ENCODE measurements at places on chromosomes 5 and 9.

DNA sequence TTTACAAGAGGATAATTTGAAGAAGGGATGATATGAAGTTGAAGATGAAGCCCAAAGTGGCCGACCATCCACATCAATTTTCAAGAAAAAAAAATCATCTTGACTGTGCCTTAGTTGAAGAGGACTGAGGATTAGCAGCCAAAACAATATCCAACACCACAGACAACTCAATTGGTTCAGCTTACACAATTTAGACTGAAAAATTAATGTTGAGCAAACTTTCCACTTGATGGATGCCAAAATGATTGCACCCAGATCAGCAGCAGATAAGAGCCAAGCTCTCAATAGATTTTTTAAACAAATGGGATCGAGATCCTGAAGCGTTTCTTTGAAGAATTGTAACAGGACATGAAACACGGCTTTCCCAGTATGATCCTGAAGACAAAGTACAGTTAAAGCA lies 163.2 kb downstream of the GADD45G start:
- DNase-seq, result no peak

GRCh38 chr9:2745560-2746380 lies 28.5 kb downstream of the KCNV2 start:
- no peak for DNase-seq

DNA sequence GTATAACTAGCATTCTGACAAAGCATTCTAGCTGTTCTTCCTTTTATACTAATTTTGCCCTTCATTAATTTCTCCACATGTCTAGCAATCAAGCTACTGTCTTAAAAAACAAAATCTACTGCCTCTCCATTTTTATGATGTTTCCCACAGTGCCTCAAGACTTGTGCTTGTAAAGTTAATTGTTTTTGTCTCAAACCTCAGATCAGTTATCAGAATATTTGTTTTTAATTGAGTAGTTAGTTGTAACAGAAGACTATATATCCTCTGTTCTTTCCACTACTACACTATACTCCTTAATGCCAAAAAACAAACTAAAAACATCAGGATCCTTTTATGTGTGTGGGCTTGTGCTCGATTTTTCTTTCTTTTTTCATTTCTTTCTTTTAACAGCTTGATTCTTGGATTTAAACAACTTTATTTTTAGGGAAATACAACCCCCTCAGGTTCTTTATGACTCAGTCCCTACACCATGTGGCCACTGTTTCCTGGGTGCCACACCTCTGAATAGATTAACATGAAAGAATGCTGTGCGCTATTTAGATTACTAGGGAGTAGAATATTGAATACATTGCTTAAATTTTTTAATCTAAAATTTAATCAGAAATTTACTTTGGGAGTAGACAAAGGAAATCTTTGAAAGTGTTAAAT lies 1.2 kb downstream of the ASPN start:
- peak; percentile 27 for DNase-seq

- DNase-seq, result no peak
These were observed 12.4 kb upstream of the HSDL2 start for GRCh38 chr9:112367465-112367864.

GRCh38 chr5:64811050-64811640 lies 42.4 kb downstream of the CWC27 start:
- peak; percentile 71 for DNase-seq

- peak; percentile 96 for DNase-seq
These were observed 324.4 kb downstream of the ENC1 start for GRCh38 chr5:74316064-74316603.

DNA sequence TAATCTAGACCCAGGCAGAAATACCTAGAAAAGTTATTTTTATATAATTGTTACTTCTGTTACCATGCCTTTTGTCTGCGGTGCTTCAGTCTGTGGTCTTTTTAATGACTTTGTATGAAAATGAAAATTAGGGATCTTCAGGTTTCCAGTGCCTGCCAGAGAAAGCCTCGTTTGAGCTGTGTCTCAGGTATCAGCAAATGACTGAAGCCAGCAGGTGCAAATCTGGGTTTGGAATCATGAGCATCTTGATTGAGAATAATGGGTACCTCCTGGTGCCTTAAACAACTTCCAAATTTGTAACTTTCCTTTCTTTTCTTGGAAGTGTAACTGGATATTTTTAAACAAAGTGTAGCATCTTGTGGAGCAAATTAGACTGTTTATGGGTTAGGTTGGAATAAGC lies 4.3 kb downstream of the ZBTB34 start:
- DNase-seq, result no peak

GRCh38 chr5:59218424-59219045 lies 635.7 kb downstream of the RAB3C start:
- peak; percentile 35 for DNase-seq

GRCh38 chr9:133655701-133656100 lies 19.5 kb downstream of the DBH start:
- DNase-seq, result no peak

DNA sequence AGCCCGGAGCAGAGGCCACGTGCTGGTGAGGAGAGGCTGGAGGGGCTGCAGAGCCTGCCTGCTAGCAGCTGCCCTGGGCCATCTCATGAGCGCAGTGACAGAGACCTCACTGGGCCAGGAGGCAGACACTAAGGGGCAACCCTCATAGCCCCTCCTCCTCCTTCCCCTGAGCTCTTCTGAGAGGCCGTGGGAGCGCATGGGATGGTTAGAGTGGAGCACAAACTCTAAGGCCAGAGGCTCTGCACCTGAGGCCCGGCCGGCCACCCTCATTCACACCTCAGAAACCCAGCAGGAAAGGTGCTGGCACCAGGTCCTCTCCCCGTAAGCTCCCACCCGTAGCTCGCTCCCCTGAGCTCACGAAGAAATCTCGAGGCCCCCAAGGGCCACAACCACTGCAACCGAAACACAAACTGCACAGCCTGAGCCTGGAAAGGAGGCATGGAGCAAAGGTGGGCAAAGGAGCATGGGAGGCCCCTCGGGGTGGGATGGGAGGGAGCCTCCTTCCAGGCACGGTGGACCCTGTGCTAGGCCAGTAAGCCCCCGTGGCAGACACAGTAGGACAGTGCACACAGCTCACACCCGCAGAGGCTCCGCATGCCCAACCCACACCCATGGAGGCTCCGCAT lies 17.7 kb downstream of the CAMSAP1 start:
- DNase-seq, result no peak

DNA sequence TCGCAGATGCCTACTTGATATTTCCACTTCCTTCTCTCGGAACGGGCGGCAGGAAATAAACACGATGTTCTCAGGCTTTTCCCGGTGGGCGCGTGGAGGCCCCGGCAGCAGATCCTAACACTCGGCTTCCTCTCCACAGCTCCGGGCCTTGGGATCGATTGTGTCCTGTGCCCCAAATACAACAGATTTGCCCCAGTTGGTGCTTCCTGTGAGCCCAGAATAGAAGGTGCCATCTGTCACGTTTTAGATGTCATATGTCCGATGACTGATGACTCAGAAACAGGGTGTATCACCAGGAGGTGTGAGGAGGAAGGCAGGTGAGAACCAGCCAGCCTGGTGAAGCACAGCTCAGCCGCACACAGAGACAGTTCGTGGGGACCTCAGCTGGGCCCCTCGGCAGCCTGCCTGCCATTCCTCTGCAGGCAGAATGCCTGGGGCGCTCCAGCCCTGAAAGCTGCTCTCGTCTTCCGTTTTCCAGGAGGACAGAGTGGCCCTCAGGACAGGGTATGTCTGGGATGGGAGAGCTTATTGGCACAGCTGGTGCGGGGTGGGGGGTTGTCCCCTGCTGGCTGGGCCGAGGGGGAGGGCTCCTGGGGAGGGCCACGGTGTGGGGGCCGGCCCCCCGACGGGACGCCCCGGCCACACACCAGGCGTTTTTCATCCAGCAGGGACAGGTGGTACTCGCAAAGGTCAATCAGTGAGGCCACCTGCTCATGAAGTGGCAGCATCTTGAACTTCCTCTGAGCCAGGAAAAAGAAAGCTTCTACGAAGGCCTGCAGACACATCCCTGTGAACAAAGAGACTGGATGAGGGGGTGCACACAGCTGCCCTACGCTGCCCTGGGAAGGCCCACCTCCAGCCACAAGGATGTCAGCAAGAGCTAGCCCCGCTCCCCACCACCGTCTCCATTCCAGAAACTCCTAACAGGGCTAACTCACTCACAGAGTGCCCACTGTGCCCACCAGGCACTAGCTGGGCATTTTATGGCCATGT lies 171.0 kb downstream of the DAB2IP start:
- DNase-seq, result no peak

DNA sequence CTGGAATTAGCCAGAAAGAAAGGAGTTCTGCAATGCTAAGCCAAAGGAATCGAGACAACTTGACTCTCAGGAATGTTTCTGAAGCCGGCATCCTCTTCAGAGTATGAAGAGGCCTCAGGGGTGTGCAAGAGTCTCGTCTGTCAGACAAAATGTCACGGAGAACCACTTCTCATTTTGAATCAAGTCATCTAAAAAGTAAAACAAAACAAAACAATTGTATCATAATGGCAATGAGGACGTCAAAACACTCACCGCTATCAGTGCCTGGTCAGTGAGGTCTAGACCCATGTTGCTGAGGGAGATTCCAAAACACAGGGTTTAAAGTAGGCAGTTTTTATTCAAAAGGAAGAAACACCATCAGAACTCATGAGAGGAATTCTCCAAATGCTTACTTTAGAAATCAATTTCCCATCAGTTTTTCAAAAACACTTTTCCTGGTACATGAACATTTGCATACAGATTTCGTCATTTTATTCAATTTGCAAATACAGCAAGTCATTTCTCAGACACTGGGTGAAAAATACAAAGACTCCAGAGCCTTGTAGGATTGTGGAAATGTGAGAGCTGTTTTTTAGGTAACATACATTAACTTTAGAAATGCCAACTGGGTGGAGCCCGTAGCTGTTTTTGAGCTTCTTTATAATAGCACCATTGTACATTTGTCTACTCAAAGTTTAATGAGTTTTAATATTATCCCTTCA lies 89.5 kb upstream of the MAP3K1 start:
- no peak for DNase-seq

GRCh38 chr5:81752644-81752963 lies 1.7 kb upstream of the SSBP2 start:
- DNase-seq, result no peak

- no peak for DNase-seq
These were observed 21.6 kb downstream of the FBXL7 start for GRCh38 chr5:15521381-15522186.

GRCh38 chr9:10045598-10045997 lies 567.2 kb downstream of the PTPRD start:
- peak; percentile 37 for DNase-seq

DNA sequence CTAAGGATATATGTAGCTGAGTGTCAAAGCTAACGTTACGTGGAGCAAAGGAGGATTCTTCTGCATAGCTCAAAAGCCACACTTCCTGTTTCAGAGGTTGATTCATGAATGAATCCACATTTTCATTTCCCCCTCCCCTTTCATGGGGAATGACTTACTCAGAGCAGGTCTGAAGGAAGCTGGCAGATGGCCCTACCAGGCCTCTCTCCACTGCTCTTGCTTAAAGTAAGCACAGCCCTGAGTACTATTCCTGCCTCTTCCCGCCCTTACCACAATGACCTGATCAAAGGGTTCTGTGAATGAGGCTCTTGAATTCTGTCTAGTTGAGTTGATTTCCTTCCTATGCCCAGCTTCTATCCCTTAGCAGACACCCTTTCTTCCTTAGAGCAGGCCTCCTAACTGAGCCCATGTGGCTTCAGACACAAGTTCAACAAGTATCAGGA lies 6.3 kb downstream of the IGIP start:
- peak; percentile 87 for DNase-seq

- peak; percentile 96 for DNase-seq
These were observed 14.2 kb upstream of the RALGDS start for GRCh38 chr9:133135146-133135745.

- DNase-seq, result peak; percentile 47
These were observed 27.7 kb downstream of the PPP3R2 start for GRCh38 chr9:101566904-101567724.

DNA sequence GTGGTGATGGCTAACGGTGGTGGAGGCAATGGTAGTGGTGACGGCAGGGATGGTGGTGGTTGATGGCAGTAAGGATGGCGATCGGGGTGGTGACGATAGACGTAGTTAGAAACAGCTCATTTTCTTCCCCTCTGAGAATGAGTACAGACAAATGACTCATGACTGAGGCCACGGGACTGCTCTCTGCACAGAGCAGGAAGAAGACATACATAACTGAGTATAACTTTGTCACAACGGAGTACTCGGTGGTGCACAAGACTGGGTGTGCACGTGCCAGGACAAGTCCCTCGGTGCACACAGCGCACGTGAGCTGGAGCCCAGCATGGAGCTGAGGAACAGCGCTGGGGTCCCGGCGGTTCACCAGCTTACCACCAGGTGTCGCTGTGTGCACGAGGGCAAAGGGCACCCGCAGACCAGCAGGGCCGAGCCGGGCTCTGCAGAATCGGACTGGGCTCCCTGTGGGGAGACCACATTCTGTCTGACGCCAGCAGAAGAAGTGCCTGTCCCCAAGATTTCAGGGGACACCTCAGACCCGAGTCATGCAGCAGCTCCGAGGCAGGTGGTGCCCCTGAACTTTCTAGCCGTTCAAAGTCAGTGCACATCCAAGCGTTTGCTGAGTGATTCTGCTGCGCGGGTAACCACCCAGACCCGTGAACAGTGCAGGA lies 188.6 kb downstream of the FSTL4 start:
- peak; percentile 23 for DNase-seq

GRCh38 chr9:131693651-131694597 lies 46.0 kb downstream of the RAPGEF1 start:
- DNase-seq, result no peak

- no peak for DNase-seq
These were observed 3.7 kb upstream of the SVEP1 start for GRCh38 chr9:110583237-110583636.

DNA sequence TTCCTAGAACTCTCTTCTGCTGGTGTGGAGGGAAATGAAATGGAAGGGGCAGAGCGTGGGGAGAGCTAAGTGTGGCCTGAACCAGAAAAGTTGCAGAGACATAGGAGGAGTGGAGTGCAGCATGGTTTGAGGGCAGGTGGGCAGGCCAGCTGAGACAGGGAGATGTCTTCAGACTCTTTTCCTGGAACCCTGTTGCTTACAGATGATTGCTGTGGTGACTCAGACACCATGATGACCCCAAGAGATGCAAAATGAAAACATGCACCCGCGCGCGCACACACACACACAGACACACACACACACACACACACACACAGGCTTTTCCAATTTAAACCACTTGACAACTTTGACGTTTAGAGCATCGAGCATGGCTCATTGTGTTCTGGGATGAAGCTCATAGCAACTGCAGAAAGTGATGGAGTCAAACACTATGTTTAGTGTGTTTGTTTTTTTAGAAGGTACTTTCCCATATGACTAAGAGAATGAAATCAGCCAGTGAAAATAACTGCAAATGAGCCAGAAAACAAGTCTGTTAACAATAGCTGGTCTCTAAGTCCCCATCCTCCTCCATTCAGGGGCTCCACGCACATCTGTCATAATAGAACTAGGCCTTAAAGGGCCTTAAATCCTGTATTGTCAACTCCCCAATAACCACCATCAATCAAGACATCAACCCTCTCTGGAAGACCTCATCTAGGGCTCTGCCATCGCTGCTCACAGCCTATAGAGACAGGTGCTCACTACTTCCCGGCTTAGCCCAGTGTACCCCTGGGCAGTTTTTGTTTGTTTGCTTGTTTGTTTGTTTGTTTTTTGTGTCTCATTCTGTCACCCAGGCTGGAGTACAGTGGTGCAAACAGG lies 9.6 kb downstream of the TMOD1 start:
- DNase-seq, result peak; percentile 88

All from astrocyte of the spinal cord (primary cell).